ENCODE measurements at places on chromosomes 6 and 20. TPM values are rescaled to one million over a fixed set of nuclear protein-coding genes. Genes with fewer than 3 reads are reported as not detected.

- DNase-seq = no peak
Measured at GRCh38 chr6:125102891-125103290, 50.7 kb upstream of the TPD52L1 start.

GRCh38 chr20:48777005-48777404, 50.8 kb downstream of the PREX1 start:
- DNase-seq = no peak

DNA sequence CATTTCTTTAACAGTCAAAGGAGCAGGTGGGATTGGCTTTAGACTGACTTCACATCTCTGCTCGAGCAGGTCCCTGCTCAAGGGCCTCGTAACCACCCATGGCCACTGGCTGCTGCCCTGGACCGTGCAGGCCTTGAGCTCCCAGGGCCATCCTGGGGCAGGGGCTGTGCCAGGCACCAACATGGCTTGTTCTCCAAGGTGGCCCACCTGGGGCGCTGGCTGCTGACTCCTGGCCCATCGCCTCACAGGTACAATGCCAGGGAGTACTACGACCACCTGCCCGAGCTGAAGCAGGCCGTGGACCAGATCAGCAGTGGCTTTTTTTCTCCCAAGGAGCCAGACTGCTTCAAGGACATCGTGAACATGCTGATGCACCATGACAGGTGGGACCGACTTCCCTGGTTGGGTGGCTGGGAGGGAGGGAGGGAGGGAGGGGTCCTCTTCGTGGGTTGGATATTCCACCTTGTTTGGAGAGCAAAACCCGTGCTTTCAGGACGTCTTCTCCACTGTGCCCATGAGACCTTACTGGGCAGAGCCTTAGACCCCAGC, 46.1 kb downstream of the PYGB start:
- DNase-seq = no peak

DNA sequence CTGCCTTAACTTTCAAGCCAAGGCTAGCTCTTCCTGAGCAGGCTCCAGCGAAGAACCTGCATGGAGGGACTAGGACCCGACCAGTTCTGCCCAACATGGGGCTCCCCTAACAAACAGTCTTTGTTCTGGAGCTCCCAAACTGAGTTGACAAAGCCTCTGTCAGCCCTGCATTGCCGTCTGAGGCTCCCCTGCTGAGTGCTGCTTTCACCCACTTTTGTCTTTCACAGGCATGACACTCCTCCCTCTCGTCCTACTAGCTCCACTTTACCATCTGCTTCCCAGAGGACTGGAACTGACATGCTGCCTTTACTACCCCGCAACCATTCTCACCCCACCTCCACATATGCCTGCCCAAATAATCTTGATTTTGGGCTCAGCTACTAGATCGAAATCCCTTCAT, 45.1 kb upstream of the B4GALT5 start:
- DNase-seq = no peak

- DNase-seq = peak; percentile 71
Measured at GRCh38 chr20:47792021-47792618, 6.8 kb upstream of the SULF2 start.

DNA sequence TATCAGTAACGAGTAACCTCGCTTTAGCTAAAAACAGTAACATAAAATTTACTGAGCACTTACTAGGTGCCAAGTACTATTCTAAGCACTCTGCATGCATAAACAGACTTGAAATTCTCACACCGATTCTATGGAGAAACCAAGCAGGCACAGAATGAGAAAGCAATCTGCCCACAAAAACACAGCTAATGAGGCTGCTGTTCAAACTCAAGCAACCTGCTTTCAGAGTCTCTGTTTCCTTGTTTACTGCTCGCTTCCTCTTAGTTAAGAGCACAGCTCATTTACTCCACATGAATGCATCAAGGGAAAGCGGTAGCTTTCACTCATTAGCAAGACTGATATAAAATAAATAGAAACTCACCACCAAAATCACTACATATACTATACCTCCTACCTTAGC, 37.4 kb downstream of the PRKN start:
- no peak for DNase-seq

DNA sequence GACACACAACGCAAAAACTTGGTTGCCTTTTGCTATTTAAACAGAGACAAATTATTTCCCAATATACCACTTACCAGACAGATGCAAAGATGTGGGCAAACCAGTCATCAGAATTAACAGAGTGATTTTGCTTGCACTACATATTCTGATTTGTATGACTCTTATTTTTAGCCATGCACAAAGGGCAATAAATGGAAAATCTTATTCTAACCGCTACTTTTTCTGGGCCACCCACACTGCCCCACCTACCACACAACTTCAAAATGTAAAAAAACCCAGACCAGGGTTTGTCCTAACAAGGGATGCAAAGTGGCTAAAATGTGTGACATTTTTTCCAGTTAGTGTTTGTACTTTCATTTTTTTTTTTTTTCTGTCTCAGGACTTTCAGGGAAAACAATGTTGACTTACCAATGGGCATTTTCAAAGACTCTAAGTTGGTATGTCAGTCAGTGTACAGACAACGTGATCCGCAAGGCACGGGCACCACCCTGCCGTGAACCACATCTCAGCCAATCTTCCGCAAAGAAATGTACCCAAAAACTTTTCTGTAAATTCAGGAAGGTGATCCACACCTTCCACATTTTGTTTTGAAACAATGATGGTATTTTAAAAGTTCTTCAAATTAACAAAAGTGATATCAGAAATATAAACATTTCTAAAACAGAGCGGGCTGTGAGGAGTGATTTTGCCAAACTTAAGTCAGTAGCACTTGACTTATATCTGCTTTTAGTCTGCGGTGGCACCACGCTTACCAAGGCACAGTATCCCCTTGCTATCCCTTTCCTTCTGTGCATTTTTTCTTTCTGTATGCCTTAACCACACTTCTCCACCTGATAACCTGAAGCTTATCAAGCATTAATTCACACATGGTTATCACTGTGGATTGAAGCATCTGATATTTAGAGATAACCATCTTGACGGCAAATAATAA, 185.6 kb downstream of the GJA10 start:
- no peak for DNase-seq

- DNase-seq = no peak
Measured at GRCh38 chr6:149162924-149163323, 154.6 kb upstream of the TAB2 start.

GRCh38 chr6:168584249-168584648, 143.3 kb downstream of the SMOC2 start:
- no peak for DNase-seq

The EPHA7 gene
- 19.2 TPM for total RNA-seq

The GTSF1L gene
- not detected for total RNA-seq

All from hepatocyte (in vitro differentiated cells).